ENCODE measurements at places on chromosomes 11 and 22.

- no peak for DNase-seq
Observed at GRCh38 chr11:69317401-69318092, 23.6 kb downstream of the MYEOV start.

DNA sequence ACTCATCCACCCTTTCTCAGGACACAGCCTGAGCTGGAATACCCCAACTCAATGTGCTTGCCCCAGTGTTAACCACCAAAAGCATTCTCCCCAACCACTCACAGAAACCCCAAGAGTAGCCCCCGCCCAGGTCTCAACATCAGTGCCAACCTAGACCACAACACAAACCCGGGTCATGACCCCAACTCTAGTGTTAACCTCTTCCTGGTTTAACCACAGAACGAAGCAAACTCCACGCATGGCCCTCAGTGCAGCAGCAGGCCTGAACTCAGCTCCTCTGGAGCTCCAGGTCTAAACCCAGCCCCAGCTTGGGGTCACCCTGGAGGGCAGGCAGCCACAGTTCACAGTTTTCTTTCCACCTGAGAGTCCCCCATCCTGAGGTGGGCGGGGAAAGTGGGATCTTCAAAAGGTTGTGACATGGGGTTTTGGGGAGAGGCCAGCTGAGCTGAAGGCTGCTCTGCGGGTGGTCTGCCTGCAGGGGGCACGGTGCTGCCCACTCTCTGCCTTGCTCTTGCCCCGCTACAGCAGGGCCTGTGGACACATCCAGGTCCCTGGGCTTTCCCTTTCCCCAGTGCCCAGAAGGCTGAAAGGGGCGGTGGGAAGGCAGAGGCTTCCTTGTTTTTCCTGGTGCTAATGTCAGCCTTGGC lies 37.9 kb downstream of the NECTIN1 start:
- no peak for DNase-seq

GRCh38 chr11:103936059-103936458 lies 100.4 kb upstream of the DDI1 start:
- DNase-seq, result no peak

GRCh38 chr22:38735465-38736256 lies 20.1 kb downstream of the SUN2 start:
- no peak for DNase-seq

Measured in occipital lobe (tissue), 3 donors.